Panc1 (cell line): ENCODE measurements at places on chromosomes 13 and 19. TPM values are rescaled to one million over a fixed set of nuclear protein-coding genes. Genes with fewer than 3 reads are reported as not detected.

FAM83E gene
- total RNA-seq, result 1.0 TPM

TMEM255B gene
- total RNA-seq, result 26.3 TPM

PGLYRP1 gene
- total RNA-seq, result not detected

SLC7A10 gene
- 1.1 TPM for total RNA-seq

TMEM272 gene
- total RNA-seq, result 0.15 TPM

CBY2 gene
- total RNA-seq, result not detected

PCDH9 gene
- total RNA-seq, result 4.2 TPM

CALM3 gene
- 212 TPM for total RNA-seq

DEDD2 gene
- 13.2 TPM for total RNA-seq

ZNF132 gene
- total RNA-seq, result not detected

KASH5 gene
- total RNA-seq, result not detected

C19orf33 gene
- total RNA-seq, result 201 TPM

SLC25A41 gene
- total RNA-seq, result 0.21 TPM

ATP8B3 gene
- 67.7 TPM for total RNA-seq

UFM1 gene
- 34.6 TPM for total RNA-seq

RASAL3 gene
- total RNA-seq, result 0.10 TPM

MBD3L2 gene
- not detected for total RNA-seq

ZNF793 gene
- total RNA-seq, result 10.1 TPM

LILRB4 gene
- not detected for total RNA-seq

FCAR gene
- total RNA-seq, result not detected

MED16 gene
- 39.5 TPM for total RNA-seq

PLEKHG2 gene
- total RNA-seq, result 1,988 TPM

RFPL4AL1 gene
- total RNA-seq, result not detected

GDF15 gene
- total RNA-seq, result 335 TPM

ZNF492 gene
- not detected for total RNA-seq

ZNF528 gene
- total RNA-seq, result 9.3 TPM

SHANK1 gene
- total RNA-seq, result not detected

LRRC63 gene
- 0.15 TPM for total RNA-seq

MISP gene
- total RNA-seq, result 5.8 TPM

ZNF837 gene
- 1.6 TPM for total RNA-seq

C5AR1 gene
- total RNA-seq, result 2.7 TPM

ZNF677 gene
- total RNA-seq, result 32.8 TPM

ZNF135 gene
- total RNA-seq, result not detected

PCCA gene
- total RNA-seq, result 14.7 TPM

EHD2 gene
- 41.8 TPM for total RNA-seq

OR7C1 gene
- not detected for total RNA-seq

PEAK3 gene
- not detected for total RNA-seq

ZNF738 gene
- total RNA-seq, result 9.7 TPM

PDX1 gene
- 3.4 TPM for total RNA-seq

GPC5 gene
- total RNA-seq, result 0.26 TPM

SLC1A5 gene
- 104 TPM for total RNA-seq

SGTA gene
- total RNA-seq, result 85.7 TPM
